Right renal cortex interstitium (tissue), 3 donors: ENCODE measurements at places on chromosomes 7 and 10. TPM values are rescaled to one million over a fixed set of nuclear protein-coding genes. Genes with fewer than 3 reads are reported as not detected.

DNA sequence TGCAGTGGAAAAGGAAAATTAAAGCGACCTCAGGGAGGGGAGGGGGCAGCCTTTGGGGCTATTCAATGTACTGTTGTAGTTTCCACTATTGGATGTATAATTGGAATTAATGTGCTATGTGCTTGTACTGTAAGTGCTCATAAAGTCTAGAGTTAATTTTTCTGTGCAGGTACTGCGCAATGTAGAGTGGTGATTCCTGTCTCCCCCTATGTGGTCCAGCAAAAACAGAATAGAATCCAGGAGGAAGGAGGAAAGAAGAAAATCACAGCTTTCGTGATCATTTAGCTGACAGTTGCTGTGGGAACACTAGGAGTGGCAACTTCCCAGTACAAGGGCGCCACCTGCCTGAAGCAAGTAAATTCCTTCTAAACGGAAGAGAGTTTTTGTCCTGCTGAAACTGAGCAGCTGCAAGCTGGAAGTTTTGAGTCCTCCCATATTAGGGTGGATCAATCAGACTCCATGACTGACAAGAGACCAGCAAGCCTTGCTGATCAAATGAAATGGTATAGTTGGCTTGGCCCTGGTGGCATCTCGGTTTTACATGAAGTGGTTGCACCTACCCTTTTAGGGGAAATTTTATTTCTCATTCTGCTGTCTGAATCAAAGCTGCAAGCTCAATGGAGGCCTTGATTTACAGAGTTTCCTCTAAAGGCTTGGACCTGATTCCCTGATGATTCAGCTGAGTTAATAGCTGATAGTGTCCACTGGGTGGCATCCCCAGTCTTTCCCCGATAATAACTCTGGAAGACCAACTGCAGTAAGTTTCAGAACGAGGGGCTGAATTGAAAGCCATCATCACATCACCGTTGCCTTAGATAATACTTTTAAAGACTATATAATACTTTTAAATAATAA lies 299.8 kb downstream of the HGF start:
- DNase-seq, result peak; percentile 38

- no peak for DNase-seq
Measured at GRCh38 chr10:2874963-2875362, 192.4 kb upstream of the PFKP start.

GTF2IRD2 gene
- 22.0 TPM for polyA plus RNA-seq

- DNase-seq, result no peak
Measured at GRCh38 chr10:28291881-28292297, 11.0 kb downstream of the MPP7 start.

DNA sequence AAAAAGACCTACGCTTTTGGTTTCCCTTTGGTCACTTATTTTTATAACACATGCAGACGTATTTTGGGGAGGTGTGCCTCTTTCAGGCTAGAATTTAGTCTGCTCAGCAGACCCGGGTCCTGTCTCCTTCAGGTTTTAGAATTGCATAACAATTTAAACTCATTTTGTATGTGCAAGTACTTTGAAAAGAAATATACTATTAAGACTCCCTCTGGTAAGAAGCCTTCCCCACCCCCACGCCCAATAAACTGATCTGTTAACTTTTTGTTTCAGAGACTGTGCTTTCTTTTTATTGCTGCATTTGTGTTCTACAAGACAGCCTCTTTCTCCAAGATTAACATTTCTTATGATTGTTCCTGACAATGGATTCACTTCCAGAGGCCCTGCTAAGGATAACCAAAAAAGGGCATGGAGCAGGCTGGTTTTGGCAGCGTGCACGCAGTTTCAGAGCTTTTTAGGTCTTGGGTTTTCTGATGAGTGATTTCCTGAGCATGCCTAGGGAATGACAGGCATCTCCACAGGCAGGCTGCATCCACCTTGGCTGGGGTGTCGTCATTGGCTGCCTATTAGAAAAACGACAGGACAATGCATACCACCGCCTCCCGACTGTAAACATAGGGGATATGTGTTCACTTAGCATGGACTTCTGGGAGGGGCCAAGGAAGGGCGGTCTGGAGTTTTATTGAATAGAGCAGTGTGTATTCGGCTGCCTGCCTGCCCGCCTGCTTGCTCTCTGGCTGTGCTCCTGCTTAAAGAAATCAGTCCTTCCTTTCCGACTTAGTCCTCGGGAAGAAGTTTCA lies at the start of gene CALD1:
CALD1 (plus strand) TSS at position 694 of the 800 bp plus-strand sequence. CDS start 88,100 bp downstream, outside the sequence.
- DNase-seq, result no peak

DNA sequence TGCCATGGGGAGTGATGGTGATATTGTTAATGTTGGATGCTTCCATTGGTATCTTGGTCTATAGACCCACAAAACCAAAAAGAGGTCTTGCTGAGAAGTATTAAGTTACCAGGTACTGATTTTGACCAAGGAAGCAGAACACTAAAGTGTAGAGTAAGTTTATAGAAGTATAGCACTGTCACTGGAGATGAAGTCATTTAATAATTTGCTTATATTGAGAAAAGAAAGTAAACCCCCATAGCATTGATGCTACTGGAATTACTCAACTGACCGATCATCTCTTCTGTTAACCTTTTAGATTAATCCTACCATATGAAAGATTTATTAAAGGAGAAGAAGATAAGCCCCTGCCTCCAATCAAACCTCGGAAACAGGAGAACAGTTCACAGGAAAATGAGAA lies 183.2 kb downstream of the RTKN2 start:
- DNase-seq, result no peak

GRCh38 chr10:62559481-62560200 lies 185.5 kb downstream of the ZNF365 start:
- DNase-seq, result no peak

- no peak for DNase-seq
Measured at GRCh38 chr7:32018845-32019578, 51.2 kb downstream of the PDE1C start.

HDAC9 gene
- polyA plus RNA-seq, result 12.7 TPM

LEP gene
- 0.19 TPM for polyA plus RNA-seq

GRCh38 chr10:104650072-104650471 lies 9.0 kb downstream of the SORCS3 start:
- DNase-seq, result no peak
